ENCODE measurements at places on chromosomes 5 and 9.

DNA sequence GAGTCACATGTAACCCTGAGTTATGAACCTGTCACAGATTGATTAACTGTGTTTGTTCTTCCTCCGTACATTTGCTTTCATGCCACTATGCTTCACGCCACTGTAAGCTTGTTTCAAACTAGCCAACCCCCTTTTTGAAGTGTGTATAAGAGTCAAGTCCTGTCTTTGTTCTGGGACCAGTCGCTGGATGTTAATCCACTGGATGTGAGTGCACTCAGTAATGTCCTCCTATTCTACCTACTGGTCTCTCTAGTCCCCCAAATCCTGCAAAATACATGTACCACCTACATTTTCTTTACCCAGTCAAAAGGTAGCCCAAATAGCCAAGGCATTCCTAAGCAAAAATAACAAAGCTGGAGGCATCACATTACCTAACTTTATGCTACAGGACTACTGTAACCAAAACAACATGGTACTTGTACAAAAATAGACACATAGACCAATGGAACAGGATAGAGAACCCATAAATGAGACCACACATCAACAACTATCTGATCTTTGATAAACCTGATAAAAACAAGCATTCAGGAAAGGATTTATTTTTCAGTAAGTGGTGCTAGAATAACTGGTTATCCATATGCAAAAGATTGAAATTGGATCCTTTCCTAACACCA is 1139.1 kb upstream of the SEMA6A start:
- no peak for DNase-seq

DNA sequence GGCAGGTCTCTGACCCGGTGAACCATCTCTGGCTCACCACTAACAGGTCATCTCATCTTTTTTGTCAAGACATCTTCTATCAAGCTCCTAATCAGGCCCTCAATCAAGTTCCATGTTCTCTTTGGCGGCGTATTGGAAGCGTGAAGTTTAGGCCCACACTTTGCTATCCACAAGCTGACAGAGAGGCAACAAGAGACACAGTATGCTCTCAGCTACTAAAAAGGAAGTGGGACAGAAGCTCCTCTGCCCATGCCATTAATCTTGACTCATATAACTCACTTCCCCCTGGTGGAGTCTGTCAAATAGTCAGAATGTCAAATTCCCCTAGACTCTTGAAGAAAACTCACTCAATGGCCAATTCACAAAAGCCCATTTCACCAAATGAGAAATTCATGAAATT is 77.6 kb upstream of the TMC1 start:
- no peak for DNase-seq

GRCh38 chr5:73908395-73908794 is 282.4 kb downstream of the ARHGEF28 start:
- DNase-seq = no peak

DNA sequence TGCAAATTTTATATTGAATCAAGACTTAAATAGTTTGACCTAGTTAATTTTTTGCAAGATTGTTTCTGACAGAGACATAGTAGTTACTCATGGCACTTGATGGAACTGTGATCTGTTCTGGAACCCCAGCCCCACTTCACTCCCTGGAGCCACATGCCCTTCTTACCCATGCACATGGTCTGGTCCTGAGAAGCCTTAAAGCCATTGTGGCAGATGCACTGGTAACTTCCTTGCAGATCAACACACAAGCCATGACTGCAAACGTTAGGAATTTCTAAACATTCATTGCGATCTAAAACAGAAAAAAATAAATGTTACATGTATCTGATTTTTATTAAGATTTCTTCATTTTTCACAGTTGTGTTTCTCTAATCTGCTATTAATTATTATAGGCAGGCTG is 221.2 kb downstream of the SLC12A2 start:
- no peak for DNase-seq

DNA sequence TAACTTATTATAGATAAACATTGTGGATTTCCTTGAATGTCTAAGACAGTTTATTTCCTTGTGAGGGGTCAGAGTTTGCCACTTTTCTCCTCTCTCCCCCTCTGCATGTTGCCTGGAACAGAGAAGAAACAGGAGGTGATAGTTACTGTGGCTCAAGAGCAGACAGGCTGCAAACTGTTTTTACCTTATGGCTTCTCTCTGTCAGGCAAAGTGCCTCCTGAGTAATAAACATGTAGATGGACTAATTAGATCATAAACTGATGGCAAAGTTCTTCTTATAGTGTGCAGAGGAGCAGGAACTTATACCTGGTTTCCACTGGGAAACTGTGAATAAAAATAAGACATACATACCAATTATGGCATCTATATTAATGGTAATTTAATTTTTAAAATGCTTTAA is 133.1 kb upstream of the CDH12 start:
- no peak for DNase-seq

DNA sequence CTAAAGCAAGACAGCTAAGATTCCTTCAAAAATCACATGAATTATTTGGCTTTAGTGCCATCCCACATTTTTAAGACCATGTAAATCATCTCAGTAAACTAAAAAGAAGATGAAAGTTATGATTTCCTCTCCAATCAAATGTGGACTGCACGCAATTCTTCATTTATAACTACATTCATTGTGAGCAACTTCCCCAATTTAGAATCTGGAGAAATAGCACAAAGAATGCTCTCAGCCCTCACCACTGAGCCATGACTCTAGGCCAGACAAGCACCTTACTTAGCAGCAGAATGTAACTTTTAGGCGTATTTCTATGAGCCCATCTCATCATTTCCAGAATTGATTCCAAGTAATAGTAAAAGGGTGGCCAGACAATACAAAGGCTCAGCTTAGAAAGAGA is 616.6 kb downstream of the TLE1 start:
- no peak for DNase-seq

GRCh38 chr5:178383919-178384815 is 151.6 kb upstream of the PHYKPL start:
- DNase-seq = no peak

DNA sequence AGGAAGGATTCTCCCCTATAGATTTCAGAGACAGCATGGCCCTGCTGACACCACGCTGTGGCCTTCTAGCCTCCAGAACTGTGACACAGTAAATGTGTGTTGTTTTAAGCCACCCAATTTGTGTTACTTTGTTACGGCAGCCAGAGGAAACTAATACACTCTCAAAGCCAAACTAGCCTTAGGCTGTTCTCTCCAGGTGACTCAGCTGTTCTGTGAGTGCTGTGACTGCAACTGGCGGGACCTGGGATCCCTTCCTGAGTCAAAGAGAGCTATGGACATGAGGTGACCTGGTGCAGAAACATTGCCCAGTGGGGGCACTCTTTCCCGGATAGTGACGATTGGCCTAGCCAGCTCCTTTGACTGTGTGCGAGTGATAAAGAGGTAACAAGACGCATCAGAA is 14.0 kb upstream of the MLANA start:
- no peak for DNase-seq

GRCh38 chr5:169652057-169652456 is 15.0 kb downstream of the DOCK2 start:
- no peak for DNase-seq

DNA sequence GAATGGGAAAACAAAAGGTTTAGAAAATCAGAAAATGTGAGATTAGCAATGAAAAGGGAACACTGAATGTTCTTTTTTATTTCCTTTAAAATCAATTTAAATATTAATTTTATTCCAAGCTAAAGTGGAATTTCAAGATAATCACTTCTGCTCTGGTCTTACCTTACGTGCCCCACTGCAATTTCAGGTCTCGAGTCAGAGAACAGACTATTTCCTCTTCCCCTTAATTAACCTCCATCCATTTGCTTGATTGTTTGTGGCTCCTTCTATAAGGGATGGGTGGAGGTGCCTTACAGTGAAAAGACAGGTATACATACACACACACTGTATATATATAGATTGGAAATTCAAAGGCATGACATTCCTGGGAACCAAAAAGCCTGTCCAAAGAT is 137.1 kb downstream of the SUSD1 start:
- DNase-seq = no peak

DNA sequence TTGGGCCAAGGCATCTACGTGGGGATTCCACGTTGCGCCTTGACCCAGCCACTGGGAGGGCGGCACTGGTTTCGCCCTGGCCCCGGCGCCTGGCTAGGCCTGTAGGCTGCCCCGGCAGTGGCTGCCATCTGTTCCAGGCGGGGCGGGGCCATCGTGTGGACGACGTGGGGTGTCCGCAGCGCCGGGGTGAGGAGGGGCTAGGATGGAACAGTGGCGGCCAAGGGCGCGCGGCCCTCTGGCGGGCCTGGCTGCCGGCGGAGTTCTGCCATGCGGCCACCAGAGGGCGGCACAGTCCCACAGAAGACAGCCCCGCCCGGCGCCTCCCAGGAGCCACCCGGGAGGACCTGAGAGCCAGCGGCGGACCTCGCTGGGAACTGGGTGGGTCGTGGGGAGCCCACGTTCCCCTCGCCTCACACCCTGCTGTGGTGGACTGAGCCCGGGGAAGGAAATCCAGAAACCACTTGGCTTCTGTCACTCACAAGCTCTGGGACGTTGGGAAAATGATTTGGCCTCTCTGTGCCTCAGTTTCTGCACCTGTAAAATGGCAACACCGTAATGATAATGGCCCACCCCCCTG is 22.6 kb upstream of the RAPGEF1 start:
- DNase-seq = peak; percentile 62

All from activated T-helper 1 cell treated with Interleukin-2 at 50 U/mL for 16 hours (primary cell).